ENCODE measurements at places on chromosomes 1 and 21. TPM values are rescaled to one million over a fixed set of nuclear protein-coding genes. Genes with fewer than 3 reads are reported as not detected.

The KCNA2 gene
- polyA plus RNA-seq, result not detected

The GJB3 gene
- not detected for polyA plus RNA-seq

The NBPF8 gene
- polyA plus RNA-seq, result 21.1 TPM

The SLC45A1 gene
- 1.7 TPM for polyA plus RNA-seq

The VWA5B1 gene
- not detected for polyA plus RNA-seq

The MIXL1 gene
- 0.58 TPM for polyA plus RNA-seq

GRCh38 chr1:205930195-205930577 is 13.1 kb downstream of the SLC26A9 start:
- no peak for DNase-seq
- no peaks in the 10 kb centered on the region for H3K36me3 ChIP-seq
- H3K27me3 ChIP-seq, result no peaks in the 10 kb centered on the region
- H3K27ac ChIP-seq, result no peak overlapping the region
- no peak overlapping the region for H3K4me3 ChIP-seq

- H3K4me1 ChIP-seq, result no peaks in the 10 kb centered on the region
- H3K36me3 ChIP-seq, result no peaks in the 10 kb centered on the region
- no peak overlapping the region for H3K4me3 ChIP-seq
- no peaks in the 10 kb centered on the region for H3K27me3 ChIP-seq
Measured at GRCh38 chr1:236748268-236748870, 46.7 kb upstream of the MTR start.

DNA sequence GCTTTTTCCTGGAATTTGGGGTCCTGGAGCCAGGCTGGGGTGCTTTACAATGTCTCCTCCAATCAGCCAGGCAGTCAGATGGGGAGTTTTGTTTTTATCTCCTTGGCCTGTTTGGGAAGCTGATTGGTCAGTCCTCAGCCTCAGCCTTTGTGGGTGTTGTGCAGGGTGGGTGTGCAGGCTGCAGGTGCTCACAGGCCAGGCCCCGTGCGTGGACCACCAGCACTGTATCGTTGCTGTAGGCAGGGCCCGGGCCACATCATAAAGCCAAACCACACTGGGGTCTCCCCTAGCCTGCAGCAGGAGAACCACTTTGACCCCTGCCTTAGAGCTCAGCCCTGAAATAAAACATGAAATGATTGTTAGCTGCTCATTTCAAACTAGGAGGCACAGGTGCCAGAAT is 8.6 kb downstream of the PRDM16 start:
- no peak overlapping the region for H3K27ac ChIP-seq
- no peaks in the 10 kb centered on the region for H3K4me1 ChIP-seq
- no peaks in the 10 kb centered on the region for H3K36me3 ChIP-seq
- H3K4me3 ChIP-seq, result no peak overlapping the region
- no peak for DNase-seq
